Body of pancreas (tissue), 4 donors: ENCODE measurements at places on chromosomes 2 and 18. TPM values are rescaled to one million over a fixed set of nuclear protein-coding genes. Genes with fewer than 3 reads are reported as not detected.
A peak's percentile ranks its signal among the peaks of the same experiment; 100 is the strongest.

DNA sequence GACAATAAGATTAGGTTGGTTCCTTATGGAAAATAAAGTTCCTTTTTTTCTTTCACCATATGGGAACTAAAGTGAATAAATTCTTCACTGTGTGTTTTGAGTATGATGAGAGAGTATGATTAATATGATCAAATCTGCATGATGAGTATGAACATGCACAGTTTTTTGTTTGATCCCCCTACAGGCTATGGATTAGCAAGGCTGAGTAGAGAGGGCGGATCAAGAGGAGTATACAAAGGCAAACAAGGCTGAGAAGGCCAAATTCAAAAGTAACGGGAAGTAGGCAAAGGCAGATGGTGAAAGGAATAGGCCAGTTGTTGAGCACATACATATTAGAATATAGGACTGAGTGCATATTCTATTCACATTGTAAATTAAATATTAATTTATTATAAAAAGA, 508.2 kb downstream of the LRRTM4 start:
- DNase-seq: no peak
- no peaks in the 10 kb centered on the region for H3K36me3 ChIP-seq
- H3K27me3 ChIP-seq: no peaks in the 10 kb centered on the region
- H3K27ac ChIP-seq: no peak overlapping the region

- peak overlapping the region; percentile 37 for H3K27ac ChIP-seq
- H3K4me1 ChIP-seq: peaks cover 10% of the 10 kb centered on the region
- no peaks in the 10 kb centered on the region for H3K27me3 ChIP-seq
- no peaks in the 10 kb centered on the region for H3K36me3 ChIP-seq
Measured at GRCh38 chr2:46490521-46491141, 11.3 kb downstream of the TMEM247 start.

The RMDN2 gene
- 10.4 TPM for total RNA-seq

GRCh38 chr2:19911808-19912509, 10.2 kb upstream of the TTC32 start:
- no peaks in the 10 kb centered on the region for H3K36me3 ChIP-seq
- DNase-seq: no peak
- H3K27ac ChIP-seq: no peak overlapping the region
- H3K27me3 ChIP-seq: no peaks in the 10 kb centered on the region
- H3K4me1 ChIP-seq: no peaks in the 10 kb centered on the region
- H3K4me3 ChIP-seq: no peak overlapping the region

The EPB41L3 gene
- total RNA-seq: 25.1 TPM

DNA sequence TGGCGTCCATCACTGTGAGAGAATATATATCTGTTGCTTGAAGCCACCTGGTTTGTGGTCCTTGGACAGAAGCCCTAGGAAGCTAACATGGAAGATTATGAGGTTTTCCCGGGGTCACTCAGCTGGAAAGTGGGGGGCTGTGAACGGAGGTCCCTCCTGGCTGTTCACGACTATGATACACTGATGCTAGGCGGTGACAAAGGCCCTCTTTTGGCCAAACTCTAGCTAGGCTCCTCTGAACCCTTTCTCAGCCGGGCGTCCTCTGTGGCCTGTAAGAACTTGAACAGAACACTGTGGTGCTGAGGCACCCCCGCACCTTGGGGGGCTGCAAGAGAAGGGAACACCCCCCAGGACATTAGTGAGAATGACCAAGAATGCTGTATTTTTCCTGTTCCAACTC, 164.6 kb downstream of the TFCP2L1 start:
- no peak overlapping the region for H3K4me3 ChIP-seq
- no peaks in the 10 kb centered on the region for H3K36me3 ChIP-seq
- H3K27me3 ChIP-seq: no peaks in the 10 kb centered on the region
- DNase-seq: no peak
- no peak overlapping the region for H3K27ac ChIP-seq

DNA sequence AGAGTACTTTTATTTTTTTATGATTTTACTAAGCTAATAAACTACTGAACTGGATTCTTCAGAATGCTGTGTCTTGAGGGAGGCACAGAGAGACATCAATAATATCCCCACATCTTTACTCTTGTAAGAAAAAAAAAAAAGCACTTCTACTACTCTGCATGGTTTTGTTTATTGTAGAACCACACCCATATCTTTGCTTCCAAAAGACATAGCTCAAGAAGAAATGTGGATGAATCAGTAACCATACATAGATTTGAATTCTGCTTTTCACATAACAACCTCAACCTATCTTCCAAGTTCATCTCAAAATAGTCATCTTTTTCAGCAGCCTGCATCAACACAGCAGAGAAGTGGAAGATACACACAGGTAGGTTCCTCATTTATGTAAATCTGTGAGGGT, 12.2 kb upstream of the COL5A2 start:
- H3K27ac ChIP-seq: no peak overlapping the region
- no peaks in the 10 kb centered on the region for H3K27me3 ChIP-seq
- no peak for DNase-seq
- no peaks in the 10 kb centered on the region for H3K36me3 ChIP-seq
- H3K4me3 ChIP-seq: no peak overlapping the region

The MERTK gene
- total RNA-seq: 7.9 TPM

The ASTL gene
- total RNA-seq: not detected

- no peaks in the 10 kb centered on the region for H3K27me3 ChIP-seq
- H3K27ac ChIP-seq: no peak overlapping the region
- DNase-seq: no peak
- H3K4me3 ChIP-seq: no peak overlapping the region
- no peaks in the 10 kb centered on the region for H3K36me3 ChIP-seq
Measured at GRCh38 chr2:17426743-17427142, 91.5 kb downstream of the RAD51AP2 start.

The POTEC gene
- 4.0 TPM for total RNA-seq

- no peak for DNase-seq
- H3K27me3 ChIP-seq: no peaks in the 10 kb centered on the region
- H3K4me3 ChIP-seq: no peak overlapping the region
- H3K36me3 ChIP-seq: no peaks in the 10 kb centered on the region
- no peaks in the 10 kb centered on the region for H3K4me1 ChIP-seq
Measured at GRCh38 chr2:26530696-26531095, 52.8 kb upstream of the OTOF start.

DNA sequence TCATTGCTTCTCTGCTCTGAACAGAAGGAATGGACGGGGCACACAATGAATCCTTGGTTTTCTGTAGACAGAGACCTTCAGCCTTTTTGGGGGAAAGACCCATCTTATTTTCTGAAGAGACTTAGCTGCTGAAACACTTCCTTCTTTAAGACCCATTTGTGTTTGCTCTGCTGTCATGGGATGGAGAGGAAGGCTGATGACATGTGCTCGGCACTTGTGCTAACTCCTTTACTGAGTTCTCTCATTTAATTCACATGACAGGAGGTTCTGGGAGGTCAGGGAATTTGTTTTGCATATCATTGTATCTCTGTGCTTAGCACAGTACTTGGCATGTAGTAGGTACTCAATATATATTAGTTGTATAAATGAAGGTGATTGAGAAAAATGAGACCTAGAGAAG, 39.0 kb downstream of the OXER1 start:
- no peaks in the 10 kb centered on the region for H3K27me3 ChIP-seq
- peaks cover 18% of the 10 kb centered on the region for H3K4me1 ChIP-seq
- H3K36me3 ChIP-seq: no peaks in the 10 kb centered on the region

GRCh38 chr2:113834051-113834730, 55.7 kb upstream of the ACTR3 start:
- peak; percentile 9 for DNase-seq
- no peaks in the 10 kb centered on the region for H3K27me3 ChIP-seq
- no peaks in the 10 kb centered on the region for H3K36me3 ChIP-seq
- no peak overlapping the region for H3K4me3 ChIP-seq
- H3K4me1 ChIP-seq: peaks cover 6% of the 10 kb centered on the region
- H3K27ac ChIP-seq: no peak overlapping the region

DNA sequence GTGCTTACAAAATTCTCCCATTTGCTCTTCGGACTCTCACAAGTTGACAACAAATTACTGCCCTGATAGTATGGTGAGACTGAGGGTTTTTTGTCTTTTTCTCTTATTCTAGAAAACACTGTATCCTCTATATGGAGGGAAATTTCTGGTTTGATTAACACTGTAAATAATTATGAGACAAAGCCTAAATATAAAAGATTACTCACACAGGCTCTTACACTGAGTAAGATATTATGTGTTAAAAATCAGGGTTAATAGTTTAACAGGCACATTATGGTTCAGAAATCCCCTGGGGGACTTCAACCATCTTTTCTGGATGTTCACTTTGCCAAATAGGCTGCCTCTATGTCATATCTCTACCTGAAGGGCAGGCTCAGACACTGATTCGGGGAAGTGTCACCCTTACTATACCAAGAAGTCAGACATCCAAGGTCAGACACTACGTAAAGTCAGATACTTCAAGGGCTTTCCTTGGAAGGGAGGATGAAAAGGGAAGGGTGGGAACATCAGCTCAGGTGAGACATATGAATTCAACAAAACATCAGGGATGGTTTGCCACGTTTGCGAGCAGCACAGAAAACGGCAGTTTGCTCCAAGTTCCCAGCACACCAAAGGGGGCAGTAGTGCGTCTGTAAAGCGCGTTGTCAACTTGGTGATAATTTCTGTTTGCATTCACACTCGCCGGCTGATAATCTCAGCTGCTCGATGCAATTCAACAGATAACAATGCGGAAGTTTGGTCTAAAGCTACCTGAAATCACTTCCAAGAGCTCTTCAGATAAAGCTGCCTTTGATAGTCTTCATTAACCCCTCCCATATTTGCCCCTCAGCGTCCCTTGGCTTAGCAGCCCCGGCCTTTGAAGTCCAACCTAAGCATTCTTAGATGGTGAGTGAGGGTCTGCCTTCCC, 972 bp upstream of the RASGRP3 start:
- peak overlapping the region; percentile 91 for H3K27ac ChIP-seq
- no peaks in the 10 kb centered on the region for H3K36me3 ChIP-seq
- H3K4me1 ChIP-seq: peaks cover 24% of the 10 kb centered on the region
- H3K4me3 ChIP-seq: peak overlapping the region; percentile 44
- peak; percentile 82 for DNase-seq

DNA sequence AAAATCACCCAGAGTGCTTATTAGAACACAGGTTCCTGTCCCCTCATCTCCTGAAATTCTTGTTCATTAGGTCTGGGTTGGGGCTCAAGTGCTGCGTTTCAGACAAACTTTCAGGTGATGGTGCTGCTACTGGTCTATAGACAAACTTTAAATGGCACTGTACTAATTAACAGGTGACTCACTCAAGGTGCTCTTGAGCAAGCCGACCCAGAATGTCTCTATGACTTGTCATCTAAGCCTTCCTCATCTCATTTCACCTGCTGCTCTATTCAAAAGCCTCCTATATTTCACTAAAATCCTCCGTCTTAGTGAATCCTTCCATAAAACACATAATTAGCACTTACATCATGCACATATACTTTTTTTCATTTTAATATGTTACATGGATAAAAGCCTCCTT, 29.9 kb upstream of the STK39 start:
- no peaks in the 10 kb centered on the region for H3K4me1 ChIP-seq
- H3K27ac ChIP-seq: no peak overlapping the region
- no peaks in the 10 kb centered on the region for H3K36me3 ChIP-seq
- DNase-seq: no peak
- no peak overlapping the region for H3K4me3 ChIP-seq

The FAM124B gene
- not detected for total RNA-seq

DNA sequence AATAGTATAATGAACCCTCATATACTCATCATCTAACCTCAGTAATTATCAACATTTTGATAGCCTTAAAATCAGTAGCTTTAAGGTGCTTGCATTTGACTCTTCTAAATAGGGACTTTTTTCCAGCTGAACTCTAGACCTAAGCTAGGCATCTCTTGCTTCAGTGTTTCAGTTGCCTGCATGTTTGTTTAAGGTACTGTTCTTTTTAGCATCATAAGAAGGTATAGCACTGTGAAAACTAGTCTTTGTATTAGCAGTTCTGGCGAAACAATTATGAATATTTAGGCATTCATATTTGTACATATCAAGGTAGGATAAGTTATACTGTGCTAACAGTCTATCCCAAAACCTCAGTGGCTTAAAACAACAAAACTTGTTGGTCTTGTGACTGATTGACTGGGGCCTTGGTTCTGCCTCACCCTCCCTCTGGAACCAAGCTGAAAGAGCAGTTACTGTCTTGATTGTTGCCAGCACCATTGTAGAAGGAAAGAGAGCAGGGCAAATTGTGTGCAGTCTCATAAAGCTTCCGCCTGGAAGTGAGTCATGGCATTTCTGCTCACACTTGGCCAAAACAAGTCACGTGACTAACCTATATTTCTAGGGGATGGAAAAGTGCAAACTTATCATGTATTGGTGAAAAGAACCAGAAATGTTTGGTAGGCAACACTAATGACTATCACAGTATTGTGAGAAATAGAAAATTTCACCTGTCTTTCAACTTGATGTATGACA, 24.3 kb downstream of the GALNT1 start:
- no peak for DNase-seq
- H3K27ac ChIP-seq: no peak overlapping the region
- no peaks in the 10 kb centered on the region for H3K36me3 ChIP-seq
- peaks cover 15% of the 10 kb centered on the region for H3K4me1 ChIP-seq
- no peaks in the 10 kb centered on the region for H3K27me3 ChIP-seq
- no peak overlapping the region for H3K4me3 ChIP-seq

The PLEKHB2 gene
- total RNA-seq: 22.4 TPM

DNA sequence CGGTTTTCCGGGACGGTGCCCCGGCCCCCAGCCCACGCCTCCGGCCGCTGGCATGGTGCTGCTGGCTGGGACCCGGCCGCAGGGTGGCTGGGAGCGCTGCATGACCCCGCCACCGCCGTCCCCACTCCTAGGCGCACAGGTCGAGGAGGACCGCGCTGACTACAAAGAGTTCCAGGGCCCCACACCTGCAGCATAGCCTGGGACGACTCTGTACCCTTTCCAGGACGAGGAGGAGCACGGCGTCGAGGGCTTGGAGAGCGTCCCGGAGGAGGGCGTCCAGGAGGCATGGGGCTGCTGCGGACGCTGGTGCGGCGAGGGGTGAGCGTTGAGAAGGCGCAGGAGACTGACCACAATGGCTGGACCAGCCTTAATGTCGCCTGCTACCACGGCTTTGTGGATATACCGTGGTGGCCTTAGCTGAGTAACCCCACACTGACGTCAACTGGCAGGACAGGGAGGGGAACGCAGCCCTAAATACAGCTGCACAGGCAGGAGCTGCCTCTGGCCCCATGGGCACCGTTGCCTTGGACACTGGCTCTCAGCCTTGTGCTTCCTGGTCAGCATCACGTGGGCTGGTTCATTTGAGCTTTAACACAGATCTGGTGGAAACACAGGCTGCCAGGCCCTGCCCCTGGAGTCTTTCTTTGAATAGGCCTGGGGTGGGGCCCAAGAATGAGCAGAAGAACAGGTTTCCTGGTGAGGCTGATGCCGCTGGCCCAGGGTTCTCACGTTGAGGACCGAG, 40.9 kb upstream of the TRIM43B start:
- no peak overlapping the region for H3K4me3 ChIP-seq
- peaks cover 29% of the 10 kb centered on the region for H3K4me1 ChIP-seq
- no peaks in the 10 kb centered on the region for H3K36me3 ChIP-seq
- peak; percentile 43 for DNase-seq

DNA sequence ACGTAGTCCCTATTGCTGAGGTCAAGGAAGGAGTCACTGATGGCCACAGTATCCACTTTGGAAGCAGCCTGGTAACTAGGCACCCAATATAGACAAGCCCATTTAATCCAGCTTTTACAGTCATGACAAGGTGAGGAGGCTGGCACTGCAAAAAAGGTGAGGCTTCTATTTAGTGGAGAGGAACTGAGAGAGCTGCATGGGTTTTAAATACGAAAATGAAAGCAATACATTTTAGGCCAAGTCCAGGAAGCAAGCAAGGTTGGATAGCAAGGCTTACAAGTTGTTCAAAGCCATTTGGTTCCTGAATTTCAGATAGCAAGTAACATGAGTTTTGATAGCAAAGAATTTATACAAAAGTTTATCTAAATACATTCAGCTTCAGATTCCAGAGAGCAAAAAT, 80.4 kb downstream of the SGPP2 start:
- no peak overlapping the region for H3K4me3 ChIP-seq
- no peaks in the 10 kb centered on the region for H3K36me3 ChIP-seq
- H3K27me3 ChIP-seq: no peaks in the 10 kb centered on the region
- no peak overlapping the region for H3K27ac ChIP-seq

GRCh38 chr2:230805353-230806017, 59.3 kb upstream of the ITM2C start:
- H3K36me3 ChIP-seq: peaks cover under 1% of the 10 kb centered on the region
- H3K4me3 ChIP-seq: no peak overlapping the region
- DNase-seq: no peak
- H3K27me3 ChIP-seq: no peaks in the 10 kb centered on the region
